ENCODE measurements at places on chromosomes 3 and 15.

- no peak for DNase-seq
Observed at GRCh38 chr3:38317192-38317759, 29.3 kb upstream of the XYLB start.

DNA sequence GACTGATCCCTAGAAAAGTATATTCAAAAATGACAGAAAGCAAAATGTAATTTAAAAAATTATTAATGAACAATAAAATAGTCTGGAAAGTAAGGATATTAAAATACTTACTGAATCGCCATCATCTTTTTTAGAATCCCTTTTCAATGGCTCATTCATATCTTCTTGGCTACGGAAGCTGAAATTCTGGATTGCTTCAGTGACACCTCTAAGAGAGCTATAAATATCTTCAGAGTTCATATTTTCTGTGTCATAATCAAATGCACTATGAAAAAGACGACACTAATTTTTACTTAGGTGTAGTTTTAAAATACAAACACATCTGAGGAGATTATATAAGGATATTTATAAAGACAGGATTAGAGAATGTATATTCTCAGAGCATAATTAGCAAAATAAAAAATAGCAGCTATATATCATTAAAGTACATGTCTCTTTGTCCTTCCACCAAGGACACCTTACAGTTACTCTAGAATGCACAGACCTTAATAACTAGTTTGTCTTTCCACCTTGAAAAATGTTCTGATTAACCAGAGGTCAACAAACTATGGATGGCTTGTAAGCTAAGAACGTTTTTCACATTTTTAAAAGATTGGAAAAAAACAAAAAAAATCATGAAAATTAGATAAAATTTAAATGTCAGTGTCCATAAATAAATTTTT, 98.6 kb upstream of the UBP1 start:
- no peak for DNase-seq

DNA sequence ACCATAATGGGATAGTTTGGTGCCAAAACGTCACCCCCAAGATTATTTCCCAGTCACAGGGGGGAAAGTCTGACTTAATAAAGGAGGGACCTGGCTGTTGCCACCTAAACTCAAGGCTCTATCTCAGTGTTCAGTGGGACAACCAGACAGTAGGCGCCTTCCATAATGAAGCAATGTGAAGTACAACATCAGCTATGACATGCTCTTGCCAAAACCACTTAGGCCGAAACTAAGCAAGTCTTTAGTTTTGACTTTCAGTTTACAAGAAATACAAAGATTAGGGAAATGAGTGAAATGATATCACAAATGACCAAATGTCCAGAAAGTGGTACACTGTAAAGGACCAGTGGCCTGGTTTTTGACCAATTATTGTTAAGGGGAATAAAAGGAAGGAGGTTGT, 32.9 kb downstream of the SOX14 start:
- DNase-seq: no peak

DNA sequence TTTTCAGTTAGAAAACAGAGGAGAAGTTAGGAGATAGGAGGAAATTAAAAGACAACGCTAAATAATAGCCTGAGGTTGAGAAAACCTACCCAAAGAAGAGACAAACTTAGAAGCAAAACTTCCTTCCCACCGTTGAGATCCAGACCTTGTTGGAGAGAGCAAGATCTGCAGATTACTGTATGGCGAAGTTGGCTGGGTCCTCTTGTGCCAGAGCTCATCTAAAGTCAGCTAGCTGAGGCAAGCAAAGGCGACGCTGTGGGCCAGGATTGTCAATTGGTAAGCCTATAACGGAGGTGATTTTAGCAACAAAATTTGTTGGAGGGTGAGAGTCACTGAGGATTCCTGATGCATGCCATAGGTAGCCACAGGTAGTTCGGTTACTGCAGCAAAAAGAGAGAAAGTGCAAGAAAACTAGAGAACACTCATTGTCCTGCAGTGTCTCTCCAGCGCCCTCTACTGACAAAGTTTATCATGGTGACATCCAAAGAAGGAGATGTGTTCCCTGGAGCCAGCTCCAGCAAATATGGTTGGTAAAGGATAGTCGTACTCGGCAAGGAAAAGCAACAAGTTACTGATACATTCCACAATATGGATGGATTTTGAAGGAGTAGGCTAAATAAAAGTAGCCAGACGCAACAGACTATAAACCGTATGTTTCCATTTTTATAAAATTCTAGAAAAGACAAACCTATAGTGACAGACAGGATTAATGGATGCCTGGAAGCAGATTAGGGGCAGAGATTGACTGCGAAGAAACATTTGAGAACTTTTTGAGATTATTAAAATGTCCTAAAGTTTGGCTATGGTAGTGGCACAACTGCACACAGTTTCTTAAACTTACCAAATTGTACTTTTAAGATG, 9.8 kb upstream of the OR5K4 start:
- DNase-seq: no peak

DNA sequence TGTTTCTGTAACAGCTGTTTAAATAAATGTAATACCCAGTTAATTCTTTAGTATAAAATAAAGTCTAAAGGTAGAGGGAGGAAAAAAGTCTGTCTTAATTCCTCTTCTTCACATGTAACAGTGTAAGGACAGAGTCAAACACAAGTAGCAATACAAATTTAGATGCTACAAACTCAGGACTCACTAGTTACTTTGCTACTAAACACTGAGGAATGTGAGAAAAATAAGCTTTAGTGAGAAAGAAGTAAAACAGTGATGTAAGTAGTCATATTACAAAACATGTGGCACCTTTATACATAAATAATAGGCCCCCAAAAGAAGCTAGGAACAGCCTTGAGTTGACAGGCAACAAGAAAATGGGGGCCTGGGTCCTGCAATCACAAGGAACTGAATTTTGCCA, 113.0 kb downstream of the TBC1D5 start:
- no peak for DNase-seq

- DNase-seq: no peak
Observed at GRCh38 chr15:71261909-71262308, 146.6 kb downstream of the THSD4 start.

DNA sequence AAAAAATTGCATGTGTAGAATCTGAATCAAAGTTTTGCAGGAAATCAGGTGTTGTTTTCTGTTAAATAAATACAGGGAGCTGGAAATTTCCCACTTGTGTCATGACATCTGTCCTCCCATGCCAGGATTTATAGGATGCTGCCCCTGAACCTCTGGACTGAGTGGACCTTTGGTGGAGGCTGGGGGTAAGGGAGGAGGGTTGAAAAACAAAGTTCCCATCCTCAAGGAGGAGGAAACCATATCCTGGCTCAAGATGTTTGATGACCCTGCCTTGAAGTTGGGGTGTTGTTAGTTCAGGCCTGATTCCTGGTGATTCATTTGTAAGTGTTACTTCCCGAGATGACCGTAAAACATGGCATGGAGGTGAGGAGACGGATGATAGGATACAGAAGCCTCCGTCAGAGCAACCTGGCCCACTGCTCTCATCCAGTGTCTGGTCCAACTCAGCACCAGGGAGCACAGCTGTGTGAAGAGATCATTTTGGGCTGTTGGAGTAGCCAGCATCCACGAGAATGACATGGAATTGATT, 223.6 kb downstream of the CACNA2D3 start:
- DNase-seq: no peak

DNA sequence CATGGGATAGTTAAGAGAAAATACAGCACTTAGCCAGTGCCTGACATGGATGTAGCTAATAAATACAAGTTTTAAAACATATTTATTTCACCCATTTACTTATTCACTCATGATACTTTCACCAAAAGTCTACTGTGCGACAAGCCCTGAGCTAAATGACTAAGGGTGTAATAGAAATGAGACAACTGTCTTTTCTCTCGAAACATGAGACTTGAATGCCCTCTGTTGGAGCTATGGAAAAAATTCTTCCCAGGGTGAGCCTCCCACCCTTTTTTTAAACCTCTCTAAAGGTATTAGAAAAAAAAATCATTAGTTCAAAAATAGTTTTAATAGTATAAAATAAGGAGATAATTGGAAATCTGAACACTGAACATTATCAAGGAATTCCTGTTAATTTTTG, 24.3 kb upstream of the RPL14 start:
- DNase-seq: no peak

- DNase-seq: no peak
Observed at GRCh38 chr15:43776101-43776717, 557 bp downstream of the ELL3 start.

DNA sequence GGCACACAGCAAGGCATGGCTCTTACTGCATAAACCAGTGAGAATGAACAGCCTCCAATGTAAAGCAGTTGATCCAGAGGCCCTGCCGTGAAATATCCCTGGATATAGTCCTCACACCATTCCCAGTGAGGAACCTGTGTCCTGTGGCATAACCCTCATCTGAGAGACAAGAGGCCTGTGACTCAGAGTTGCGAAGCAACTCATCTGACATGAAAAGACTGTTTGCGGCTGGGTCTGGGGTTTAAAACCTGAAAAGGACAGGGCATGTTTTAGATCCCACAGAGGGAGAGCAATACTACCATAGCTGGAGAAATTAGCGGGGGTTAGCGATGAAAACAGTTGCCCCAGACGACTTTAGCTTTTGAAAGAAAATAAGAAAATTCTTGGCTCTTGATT, 165.3 kb upstream of the BHLHE40 start:
- no peak for DNase-seq

DNA sequence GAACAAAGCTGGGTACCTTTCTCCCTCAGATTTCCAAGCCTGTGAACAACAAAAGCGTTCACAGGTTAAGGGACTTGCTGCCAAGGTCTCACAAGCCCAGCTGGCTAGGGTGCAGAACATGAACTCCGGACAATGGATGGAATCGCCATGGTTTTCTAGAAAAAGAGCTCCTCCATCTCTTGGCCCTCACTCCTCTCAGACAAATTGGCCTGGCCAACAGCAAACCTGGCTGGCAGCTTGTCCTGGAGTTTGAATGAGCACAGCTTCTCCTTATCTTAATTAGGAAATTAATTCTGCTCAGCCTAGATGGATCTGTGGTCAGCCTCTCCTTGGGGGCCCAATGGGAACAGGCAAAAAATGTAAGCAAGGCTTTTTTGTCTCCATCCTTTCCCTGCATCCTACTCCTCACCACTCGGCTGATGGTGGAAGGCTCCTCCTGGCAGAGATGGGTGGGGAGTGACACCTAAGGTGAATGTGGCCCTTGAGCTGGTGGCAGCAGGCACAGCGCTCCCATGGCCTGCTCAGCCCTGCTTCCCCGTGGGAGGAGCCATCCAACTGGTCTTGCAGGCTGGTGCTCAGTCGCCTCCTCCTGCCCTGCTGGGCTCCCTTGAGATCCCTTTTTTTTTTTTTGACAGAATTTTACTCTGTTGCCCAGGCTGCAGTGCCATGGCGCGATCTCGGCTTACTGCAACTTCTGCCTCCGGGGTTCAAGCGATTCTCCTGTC, 5.8 kb downstream of the KLHL25 start:
- DNase-seq: no peak

- DNase-seq: no peak
Observed at GRCh38 chr3:128006061-128007032, 45.9 kb upstream of the SEC61A1 start.

- no peak for DNase-seq
Observed at GRCh38 chr3:117398141-117398899, 688.7 kb downstream of the TUSC7 start.

GRCh38 chr3:43994657-43995546, 246.8 kb upstream of the TOPAZ1 start:
- no peak for DNase-seq

DNA sequence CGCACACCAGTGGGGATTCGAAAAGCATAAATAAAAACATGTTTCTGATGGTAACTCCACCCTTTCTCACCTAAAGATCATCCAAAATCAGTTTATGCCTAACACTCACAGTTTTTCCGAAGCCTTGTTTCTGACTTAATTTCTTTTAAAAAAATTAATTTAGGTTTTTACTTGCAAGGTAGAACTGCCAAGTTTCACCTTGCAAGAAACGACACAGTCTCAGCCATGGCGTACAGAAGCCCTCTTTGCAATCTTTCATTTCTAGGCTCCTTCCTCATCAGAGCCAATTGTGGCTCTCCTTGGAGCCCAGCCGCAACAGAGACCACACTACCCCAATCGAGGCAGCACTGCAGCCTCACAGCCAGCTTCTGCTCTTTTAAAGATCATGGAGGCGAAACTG, 31.0 kb upstream of the FEZF2 start:
- no peak for DNase-seq

DNA sequence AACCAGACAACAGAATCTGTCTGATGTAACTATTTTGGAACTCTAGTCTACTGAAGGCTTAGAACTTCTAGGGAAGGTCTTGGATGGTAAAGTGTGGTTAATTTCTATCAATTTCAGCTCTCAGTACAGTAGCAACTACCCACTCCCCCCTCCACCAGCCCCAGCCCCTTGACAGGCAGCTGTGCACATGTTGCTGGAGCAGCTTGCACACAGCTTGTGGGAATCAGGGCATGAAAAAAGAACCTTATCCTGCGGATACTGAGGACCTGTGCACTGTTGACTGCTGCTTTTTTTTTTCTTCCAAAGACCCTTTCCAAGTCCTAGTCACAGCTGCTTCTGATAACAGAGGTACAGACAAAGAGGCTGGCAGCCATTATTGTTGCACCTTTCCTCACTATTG, 81.5 kb upstream of the UBP1 start:
- no peak for DNase-seq

DNA sequence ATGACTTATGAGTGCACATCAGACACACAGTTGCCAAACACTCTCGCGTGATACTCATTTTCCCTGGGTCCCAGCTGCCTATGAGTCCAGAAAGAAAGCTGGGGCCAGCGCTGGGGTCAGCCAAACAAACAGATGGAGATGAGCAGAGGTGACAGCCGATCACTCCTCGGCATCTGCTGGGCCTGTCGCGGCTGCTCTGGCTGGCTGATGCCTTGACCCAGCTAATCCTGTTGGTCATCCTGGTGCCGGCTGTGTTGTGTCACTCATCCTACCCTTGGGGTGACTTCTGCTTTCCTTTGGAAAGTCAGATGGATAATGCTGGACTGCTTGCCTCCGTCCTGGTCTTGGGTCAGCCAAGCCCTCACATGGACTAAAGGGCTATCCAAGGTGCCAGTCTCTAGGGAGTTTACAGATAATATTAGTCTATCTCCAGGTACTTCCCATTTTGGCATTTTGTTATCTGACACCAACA, 105.3 kb upstream of the PDZRN3 start:
- no peak for DNase-seq

DNA sequence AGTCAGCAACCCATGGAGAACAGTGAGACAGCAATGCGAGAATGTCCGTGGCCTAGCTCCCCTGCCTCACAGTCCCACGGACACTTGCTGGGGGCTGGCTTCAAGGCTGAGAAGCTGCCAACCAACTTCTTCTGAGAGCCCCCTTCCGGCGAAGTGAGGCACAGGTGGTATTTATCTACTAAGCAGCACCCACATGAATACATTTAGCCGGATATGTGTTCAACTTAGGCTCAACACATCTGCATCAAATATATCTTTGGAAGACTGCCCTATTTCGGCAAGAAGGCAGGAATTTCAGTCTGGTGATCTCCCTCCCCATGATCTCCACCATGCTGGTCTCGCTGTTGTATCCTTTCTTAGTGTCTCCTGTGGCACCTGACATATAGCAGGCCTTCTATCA, 340.9 kb upstream of the NR2E3 start:
- DNase-seq: no peak
